ENCODE measurements at places on chromosomes 5 and 9. TPM values are rescaled to one million over a fixed set of nuclear protein-coding genes. Genes with fewer than 3 reads are reported as not detected.

DOLK gene
- 22.3 TPM for total RNA-seq

CSF2 gene
- total RNA-seq = not detected

CRHBP gene
- 1.3 TPM for total RNA-seq

- peak overlapping the region; percentile 4 for H3K4me3 ChIP-seq
- H3K27me3 ChIP-seq = no peaks in the 10 kb centered on the region
- DNase-seq = no peak
- H3K27ac ChIP-seq = peak overlapping the region; percentile 93
Measured at GRCh38 chr9:124780060-124780756, 3.3 kb downstream of the OLFML2A start.

DNA sequence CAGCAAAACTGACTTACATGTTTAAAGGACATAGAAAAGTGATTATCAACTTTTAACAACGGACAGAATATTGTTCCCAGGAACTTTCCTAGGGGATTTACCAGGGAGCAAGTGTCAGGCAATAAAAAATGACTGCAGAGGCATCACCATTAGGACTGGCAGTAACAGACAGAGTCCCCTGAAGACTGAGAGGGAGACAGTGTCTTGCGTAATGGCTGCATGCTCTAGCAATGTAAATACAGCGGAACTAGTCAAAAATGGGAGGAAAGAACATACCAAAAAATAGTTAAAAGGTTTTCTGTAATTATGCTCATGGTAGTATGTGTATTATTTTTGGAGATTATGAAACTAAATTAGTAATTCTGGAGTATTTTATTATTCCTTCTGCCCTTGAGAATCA lies 181.8 kb downstream of the CRB2 start:
- H3K4me1 ChIP-seq = no peaks in the 10 kb centered on the region
- no peaks in the 10 kb centered on the region for H3K36me3 ChIP-seq
- DNase-seq = no peak
- no peak overlapping the region for H3K4me3 ChIP-seq

- H3K4me1 ChIP-seq = no peaks in the 10 kb centered on the region
- no peaks in the 10 kb centered on the region for H3K36me3 ChIP-seq
- no peak overlapping the region for H3K27ac ChIP-seq
- no peaks in the 10 kb centered on the region for H3K27me3 ChIP-seq
- H3K4me3 ChIP-seq = no peak overlapping the region
Measured at GRCh38 chr5:40578501-40579451, 100.9 kb upstream of the PTGER4 start.

GRCh38 chr9:106784076-106784475 lies 78.9 kb upstream of the ZNF462 start:
- DNase-seq = no peak
- H3K4me3 ChIP-seq = no peak overlapping the region
- H3K4me1 ChIP-seq = no peaks in the 10 kb centered on the region
- H3K27ac ChIP-seq = no peak overlapping the region

DNA sequence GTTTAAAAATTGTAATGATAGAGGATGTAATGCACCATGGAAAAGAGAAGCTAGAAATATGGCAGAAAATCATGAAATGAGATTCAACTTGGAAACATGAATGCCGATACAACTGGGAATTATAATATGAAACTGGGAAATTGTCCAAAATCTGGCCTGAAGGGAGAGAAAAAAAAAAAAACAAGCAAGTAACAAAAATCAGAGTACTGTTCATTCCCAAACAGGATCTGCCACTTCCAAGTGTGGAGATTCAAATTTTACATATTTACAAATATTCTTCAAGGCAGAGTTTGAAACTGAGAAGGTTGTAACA lies 56.6 kb upstream of the MOCS2 start:
- H3K27me3 ChIP-seq = no peaks in the 10 kb centered on the region
- no peak for DNase-seq
- no peak overlapping the region for H3K4me3 ChIP-seq
- H3K4me1 ChIP-seq = no peaks in the 10 kb centered on the region
- no peaks in the 10 kb centered on the region for H3K36me3 ChIP-seq

Measured in uterus (tissue), 4 donors.